Esophagus (tissue), 2 donors: ENCODE measurements at places on chromosomes 7 and 10. TPM values are rescaled to one million over a fixed set of nuclear protein-coding genes. Genes with fewer than 3 reads are reported as not detected.

Gene CCDC6
- polyA plus RNA-seq = 23.2 TPM

Gene CALHM3
- polyA plus RNA-seq = not detected

Gene ASB13
- polyA plus RNA-seq = 12.2 TPM

Gene NRP1
- 4.6 TPM for polyA plus RNA-seq

Gene NEUROG3
- not detected for polyA plus RNA-seq
